ENCODE measurements at places on chromosomes 3 and 15.

GRCh38 chr3:149726716-149727407, 25.4 kb downstream of the COMMD2 start:
- no peak for DNase-seq

DNA sequence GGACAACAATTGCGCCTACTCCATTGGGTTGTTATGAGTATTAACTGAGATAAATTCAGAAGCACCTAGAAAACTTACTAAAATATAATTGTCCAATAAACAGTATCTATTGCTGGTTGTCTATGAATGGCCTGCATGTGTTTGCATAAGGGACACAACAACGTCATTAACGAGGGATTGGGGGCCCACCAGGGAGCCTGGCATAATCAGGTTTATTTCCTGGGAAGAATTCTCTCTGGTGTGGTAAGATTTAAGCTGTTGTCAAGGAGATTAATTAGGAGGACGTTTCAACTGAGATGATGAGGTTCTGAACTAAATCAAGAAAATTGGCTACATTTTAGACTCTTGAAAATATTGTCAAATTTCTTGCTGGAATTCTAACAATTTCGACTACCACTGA, 176.1 kb upstream of the CDIN1 start:
- DNase-seq = no peak

DNA sequence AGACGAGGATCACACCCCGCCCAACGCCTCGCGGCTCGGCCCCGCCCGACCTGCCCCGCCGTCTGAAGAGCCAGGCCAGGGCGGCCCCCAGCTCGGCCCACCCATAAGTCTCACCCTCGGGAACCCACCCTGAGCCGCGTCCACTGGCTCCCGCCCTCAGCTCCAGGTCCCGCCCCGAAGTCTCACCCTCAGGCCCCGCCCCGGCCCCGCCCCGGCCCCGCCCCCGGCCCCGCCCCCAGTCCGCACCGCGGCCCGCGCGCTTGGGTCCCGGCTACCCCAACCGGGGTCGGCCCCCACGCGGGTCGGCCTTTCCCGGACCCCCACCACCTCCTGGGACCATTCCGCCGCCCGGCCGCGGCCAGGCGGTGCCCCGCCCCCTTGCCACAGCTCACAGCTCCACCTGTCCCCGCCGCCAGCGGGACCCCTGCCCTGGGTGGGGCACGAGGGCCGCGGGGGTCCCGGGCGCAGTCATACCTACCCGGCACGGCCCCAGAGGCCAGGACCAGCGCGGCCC, 489 bp downstream of the CSPG5 start:
- DNase-seq = peak; percentile 43

DNA sequence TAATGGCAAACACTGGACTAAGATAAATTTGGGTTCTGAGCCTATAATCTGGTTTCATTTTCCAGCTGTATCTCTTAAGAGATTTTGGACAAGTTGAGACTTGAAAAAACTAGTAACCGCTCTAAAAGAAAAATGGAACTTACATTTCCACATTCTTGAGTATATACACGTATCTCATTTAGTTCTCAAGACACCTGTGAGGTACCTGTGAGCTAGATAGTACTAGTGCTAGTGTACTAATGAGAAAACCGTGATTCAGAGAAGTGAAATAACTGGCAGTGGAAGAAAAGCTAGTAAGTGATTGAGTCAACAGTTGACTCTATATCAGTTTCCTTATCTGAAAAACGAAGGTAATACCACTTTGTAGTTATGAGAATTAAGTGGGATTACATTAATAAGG, 62.2 kb upstream of the PAQR5 start:
- DNase-seq = no peak

DNA sequence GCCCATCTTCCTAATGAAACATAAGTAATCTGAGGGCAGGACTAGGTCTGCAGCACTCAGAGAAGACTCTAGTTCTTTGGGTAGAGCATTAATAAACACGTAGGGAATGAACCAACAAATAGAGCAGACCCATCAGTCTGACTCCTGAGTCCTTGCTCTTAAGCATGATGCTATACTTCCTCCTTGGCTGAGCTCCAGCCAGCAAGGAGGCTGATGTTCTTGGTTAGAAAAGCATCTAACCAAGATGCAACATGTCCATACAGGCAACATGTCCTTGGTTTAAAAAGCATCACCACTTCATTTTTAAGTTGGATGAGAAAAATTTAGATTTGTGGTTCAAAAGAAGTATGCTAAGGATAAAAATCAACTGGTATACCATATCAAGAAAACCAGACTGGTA, 8.5 kb upstream of the MYH15 start:
- DNase-seq = no peak
